ENCODE measurements at places on chromosomes 5 and 9.

- peak; percentile 21 for DNase-seq
Observed at GRCh38 chr5:30809933-30810332, 383.6 kb upstream of the CDH6 start.

DNA sequence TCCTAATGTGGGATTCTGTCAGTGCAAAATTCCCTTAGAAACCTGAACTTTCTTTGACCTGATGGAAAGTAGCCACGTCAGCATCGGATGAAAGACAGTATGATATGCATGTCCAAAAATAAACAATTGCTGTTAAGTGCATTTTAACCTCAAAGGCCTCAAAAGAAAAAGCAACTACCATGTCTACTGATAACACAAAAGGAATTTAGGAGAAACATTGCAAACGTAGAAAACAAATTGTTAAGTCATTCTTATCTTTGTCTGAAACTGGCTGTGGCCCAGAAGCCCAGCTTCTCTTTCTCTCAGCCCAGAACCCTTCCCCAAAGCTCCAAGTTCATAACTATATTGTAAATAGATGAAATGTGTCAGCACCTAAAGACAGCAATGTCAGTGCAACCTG is 11.1 kb upstream of the LHFPL2 start:
- DNase-seq = no peak

- no peak for DNase-seq
Observed at GRCh38 chr9:127912882-127913281, 4.0 kb downstream of the ST6GALNAC4 start.

DNA sequence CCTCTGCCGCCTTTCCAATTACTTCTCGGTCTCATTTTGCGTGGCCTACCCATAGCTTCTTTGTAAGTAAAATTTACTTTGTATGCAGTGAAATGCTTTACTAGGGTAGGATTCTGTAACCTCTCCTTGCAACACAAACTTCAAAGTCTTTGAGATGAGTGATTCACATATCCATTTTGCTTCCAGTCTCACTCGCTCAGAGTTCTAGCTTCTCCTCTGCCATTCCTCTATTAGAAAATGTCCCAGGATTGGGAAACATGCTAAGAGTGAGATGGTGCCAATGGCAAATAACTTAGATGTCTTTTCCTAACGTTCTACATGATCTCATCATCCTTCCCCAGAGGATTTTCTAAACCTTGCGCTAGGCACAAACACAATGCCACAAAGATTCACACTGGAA is 270.5 kb upstream of the SLC30A5 start:
- DNase-seq = no peak

- no peak for DNase-seq
Observed at GRCh38 chr9:82153032-82153431, 164.5 kb downstream of the SPATA31D1 start.

DNA sequence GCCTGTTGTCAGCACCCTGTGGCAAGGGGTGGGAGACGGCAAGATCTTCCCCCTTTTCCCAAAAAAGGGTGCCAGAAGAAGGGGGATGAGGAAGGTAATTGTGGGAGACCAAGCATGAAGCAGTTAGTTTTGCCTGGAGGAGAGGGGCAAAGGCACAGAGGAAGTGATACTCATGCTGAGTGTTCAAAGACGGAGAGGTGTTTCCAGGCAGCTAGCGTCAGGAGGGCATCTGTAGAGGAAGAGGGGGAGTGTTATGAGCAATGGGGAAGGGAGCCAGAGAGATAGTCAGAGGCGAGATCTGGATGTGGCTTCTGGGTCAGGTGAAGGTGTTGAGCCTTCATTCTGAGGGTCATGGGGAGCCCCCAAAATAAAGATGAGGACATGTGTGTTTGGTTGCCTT is 26.9 kb upstream of the ADAM19 start:
- DNase-seq = no peak

DNA sequence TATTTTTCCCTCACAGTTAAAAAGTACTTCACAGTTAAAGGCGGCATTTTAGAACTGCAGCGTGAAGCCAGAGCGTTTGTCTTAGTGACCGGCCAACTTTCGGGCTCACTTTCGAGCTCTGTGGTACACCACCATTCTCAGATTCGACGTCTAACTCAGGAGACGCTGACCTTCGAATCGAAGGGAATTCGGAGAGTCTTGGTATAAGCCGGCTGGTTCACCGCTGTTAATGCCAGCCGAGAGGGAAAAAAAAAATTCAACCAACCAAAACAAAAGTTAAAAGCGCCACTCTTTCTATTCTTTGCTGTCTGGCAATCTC is 544 bp upstream of the SNX24 start:
- DNase-seq = no peak

DNA sequence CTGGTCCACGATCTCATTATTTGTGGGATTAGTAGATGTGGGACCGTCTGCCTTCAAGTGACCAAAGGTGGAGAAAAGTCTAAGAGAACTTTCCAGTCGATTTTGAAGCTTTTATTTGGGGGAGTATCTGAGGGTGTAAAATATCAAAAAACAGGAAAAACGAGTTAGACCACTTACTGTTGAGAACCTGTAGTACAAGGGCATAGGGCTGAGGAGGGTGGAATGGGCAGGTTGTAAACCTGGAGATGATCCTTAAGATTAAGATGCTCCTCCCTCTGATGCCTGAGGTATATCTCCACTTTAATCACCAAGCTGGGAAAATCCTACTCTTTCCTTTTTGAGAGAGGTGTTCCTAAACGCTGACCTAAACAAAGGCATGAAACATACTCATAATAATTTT is 32.0 kb upstream of the GTF2H2C start:
- DNase-seq = no peak

DNA sequence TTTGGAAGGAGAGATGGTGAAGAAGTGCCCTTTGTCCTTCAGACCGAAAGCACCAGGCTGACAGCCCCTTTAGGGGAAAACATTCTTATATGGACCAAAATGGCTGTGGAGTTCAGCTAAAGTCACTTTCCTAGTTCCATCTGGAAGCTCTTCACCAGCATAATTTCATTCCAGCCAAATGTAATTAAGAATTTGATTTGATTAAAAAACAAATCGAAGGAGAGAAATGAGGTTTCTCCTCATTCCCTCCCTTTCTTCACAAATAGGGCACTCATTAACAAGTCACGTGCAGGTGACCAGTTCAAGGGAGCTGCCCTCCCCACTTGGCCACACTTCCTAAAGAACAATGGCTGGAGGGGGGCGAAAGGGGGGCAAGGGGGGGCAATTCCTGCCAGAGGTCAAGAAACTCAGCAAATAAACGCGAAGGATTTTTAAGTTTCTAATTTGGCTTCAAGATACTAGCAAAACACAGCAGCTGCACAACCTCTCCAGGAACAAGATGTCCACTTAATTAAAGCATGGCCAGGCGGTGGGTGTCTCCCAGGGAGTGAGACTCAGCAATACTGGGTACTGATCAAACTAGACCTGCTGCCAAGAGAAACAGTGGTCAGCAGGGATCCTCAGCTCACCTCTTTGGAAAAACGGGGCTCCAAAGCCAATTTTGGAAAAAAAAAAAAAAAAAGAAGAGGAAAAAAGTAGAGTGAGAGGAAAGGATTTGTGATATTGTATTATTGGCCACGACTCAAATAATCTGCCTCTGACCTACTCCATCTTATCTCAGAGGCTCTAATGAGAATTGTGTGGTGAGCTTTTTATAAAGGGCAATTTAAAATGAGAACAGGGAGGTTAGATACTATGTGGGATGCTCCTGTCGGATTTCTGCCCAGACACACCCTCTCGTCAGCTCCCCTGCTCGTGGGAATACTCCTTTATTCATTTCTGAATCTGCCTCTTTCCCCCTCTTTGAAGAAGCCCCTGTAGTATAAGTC is 254.3 kb downstream of the ZSWIM6 start:
- no peak for DNase-seq

DNA sequence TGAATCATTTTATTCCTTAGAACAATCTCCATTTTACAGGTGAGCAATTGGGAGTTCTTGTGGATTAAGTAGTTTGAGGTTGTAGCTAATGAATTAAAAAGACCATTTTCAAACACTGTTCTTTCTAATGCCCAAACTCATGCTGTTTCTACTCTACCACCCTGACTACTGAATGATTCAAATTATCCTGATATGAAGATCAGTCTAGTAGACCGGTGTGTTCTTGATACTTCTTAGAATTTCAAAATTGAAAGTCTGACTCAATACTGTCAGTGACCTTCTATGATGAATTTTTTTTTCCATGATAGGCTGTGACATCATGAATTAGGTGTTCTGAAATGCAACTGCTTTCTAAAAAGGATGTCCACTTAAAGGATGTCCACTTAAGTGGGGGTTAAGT is 515.5 kb downstream of the DMAC1 start:
- no peak for DNase-seq

- DNase-seq = peak; percentile 40
Observed at GRCh38 chr9:69122549-69123141, 51.4 kb upstream of the TJP2 start.

DNA sequence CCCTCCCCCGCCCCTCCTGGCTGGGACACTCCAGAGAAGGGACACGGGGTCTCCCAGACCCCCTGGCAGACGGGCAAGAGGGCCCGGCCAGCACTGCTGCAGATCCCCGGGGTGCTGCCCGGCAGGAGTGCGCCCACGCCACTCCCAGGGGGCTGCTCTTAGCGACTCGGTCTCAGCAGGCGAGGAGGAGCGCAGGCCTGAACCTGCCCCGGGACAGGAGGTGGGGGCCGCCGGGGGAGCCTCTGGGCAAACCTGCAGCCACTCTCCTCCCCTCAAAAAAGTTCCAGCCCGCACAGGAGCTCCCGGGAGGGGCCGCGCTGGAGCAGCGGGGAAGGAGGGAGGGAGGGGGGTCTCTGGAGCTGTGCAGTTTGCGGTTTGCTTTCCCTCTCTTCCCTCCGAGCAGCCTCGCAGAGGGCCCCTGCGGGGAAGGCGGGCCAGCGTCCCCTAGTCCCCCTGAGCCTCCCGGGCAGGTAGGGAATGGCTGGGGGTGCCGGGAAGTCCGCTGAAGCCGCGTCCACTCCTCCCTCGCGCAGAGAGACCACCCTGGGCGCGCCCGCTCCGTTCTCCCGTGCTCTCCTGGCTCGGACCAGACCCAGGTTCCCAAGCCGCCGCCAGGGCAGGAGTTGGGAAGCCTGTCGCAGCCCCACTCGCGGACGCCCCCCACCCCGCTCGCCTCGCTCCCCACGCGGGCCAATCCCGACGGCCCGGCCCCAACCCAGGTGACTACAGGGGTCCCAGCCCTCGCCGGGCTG is 44.2 kb downstream of the NACC2 start:
- DNase-seq = no peak

DNA sequence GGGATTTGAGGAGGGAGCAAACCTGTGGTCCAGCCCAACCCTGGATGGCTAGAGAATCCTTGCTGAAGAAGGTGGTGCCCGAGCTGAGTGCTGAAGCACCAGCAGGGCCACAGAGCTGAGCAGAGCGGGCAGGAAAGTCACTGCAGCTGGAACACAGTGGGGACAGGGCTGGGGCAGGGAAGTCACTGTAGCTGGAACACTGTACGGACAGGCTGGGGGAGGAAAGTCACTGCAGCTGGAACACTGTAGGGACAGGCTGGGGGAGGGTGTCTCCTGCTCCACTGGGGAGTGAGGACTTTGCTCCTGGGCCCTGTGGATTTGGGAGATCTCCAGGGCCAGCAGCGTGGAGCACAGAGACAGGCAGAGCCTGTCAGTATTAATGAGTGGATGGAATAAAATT is 9.0 kb upstream of the SUSD3 start:
- DNase-seq = no peak

- no peak for DNase-seq
Observed at GRCh38 chr5:103066326-103066725, 53.6 kb downstream of the GIN1 start.

GRCh38 chr5:151659001-151659754 is 27.5 kb downstream of the SPARC start:
- DNase-seq = peak; percentile 42
